ENCODE measurements at places on chromosomes 4 and X. TPM values are rescaled to one million over a fixed set of nuclear protein-coding genes. Genes with fewer than 3 reads are reported as not detected.

The LAMTOR3 gene
- 71.4 TPM for total RNA-seq

The FAM50A gene
- total RNA-seq: 80.0 TPM

The S100G gene
- not detected for total RNA-seq

The PCDH7 gene
- 8.2 TPM for total RNA-seq

The RAB39B gene
- 5.4 TPM for total RNA-seq

The DLG3 gene
- 35.5 TPM for total RNA-seq

The NSD2 gene
- total RNA-seq: 68.5 TPM

The CT55 gene
- not detected for total RNA-seq
